ENCODE measurements at places on chromosomes 6 and 20.

GRCh38 chr20:64052987-64053840 lies 3.8 kb upstream of the SOX18 start:
- DNase-seq = no peak

DNA sequence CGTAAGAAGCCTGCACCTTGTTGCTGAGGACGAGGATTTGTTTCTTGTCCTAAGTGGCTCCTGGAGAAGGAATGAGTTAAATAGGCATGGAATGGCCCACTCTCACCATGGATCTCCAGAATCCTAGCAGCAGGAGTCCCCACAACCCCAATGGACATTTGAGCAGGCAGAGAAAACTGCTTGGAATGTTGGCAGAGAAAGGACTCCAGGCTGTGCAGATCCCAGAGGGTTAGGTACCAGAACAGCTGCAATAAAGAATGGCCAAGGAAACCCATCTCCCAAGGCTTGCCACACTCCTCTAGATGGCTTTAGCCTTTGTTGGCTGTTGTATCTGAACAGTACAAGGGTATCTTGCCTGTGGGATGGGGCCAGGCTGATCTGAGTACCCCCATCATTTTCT lies 1415.7 kb upstream of the ADGRB3 start:
- no peak for DNase-seq

GRCh38 chr6:108294297-108294726 lies 542 bp upstream of the AFG1L start:
- DNase-seq = no peak

- no peak for DNase-seq
Measured at GRCh38 chr6:7402716-7403115, 13.1 kb downstream of the RIOK1 start.

DNA sequence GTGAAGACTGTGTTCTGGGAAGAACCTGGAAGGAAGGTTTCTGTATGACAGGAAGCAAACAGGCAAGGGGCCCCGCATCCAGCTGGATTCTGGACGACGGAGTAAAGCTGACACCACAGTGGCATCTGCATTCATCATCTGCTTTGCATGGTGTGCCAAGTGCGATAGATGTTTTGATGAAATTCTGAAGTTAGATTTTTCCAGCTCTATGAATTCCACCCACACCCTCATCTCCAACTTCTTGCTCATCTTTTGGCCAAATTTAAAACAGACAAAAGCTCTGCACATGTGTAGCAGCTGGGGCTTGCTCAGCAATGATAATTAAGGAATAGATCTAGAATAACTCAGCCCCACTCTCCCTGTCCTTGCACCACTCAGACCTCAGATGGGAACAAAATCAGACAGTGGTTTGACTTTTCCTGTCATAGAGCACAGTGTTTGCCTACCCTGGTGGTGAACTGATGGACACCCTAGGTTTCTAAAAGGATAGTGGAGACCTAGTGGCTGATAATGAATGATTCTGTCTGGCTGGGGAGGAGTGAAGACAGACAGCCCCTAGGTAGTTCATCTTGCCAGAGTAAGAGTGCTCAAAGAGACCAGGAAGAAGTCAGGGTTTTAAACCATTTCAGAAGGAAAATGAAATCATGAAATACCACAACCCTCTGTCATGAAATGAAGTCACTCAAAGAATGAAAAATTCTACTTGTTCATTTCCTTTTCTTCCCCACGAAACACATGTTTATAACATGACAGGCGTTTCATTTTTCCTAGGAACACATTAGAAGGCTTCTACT lies 85.8 kb downstream of the BCAS1 start:
- DNase-seq = no peak

DNA sequence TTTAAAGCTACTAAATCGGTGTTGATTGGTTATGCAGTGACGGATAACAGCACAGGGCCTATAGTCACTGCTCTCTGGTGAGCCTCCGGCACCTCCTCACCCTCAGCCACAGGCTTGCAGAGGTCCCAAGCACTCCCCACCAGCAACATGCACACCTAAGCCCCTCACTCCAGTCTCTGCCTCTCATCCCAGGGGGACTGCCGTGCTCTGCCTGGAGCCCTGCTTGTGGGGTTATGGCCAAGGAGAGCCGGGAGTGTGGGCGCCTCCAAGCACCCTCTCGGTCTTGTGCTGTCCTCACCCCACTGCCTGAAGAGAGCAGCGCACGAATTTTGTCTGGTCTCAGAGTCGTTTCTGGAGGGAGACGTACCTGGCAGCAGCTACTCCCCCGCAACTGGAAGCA lies 6.8 kb upstream of the EEF1A2 start:
- DNase-seq = no peak

Data from HuH-7.5 (cell line).